BE2C (cell line): ENCODE measurements at places on chromosomes 7 and 10.

GRCh38 chr7:18788026-18788425, 292.5 kb downstream of the HDAC9 start:
- peak; percentile 48 for DNase-seq

- no peak for DNase-seq
Observed at GRCh38 chr7:157320608-157320980, 16.2 kb upstream of the DNAJB6 start.

DNA sequence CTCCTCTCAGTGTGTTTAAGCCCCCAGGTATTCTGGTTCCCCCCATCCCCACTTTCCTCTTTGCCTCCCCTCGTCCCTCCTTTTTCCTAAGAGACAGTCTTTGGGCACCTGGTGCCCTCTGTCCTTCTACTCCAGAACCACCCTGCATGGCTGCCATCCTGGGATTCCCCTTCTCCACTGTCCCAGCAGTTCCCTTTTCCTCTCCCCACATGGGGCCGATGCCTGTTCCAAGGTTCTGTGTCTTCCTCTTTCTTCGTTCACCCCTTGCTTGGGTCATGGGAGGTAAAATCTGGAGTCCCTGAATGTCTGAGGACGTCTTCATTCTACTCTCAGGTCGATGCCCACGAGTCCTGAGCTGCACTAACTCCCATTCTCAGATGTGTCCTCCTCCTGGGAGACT, 120.8 kb downstream of the TAX1BP1 start:
- DNase-seq: no peak

DNA sequence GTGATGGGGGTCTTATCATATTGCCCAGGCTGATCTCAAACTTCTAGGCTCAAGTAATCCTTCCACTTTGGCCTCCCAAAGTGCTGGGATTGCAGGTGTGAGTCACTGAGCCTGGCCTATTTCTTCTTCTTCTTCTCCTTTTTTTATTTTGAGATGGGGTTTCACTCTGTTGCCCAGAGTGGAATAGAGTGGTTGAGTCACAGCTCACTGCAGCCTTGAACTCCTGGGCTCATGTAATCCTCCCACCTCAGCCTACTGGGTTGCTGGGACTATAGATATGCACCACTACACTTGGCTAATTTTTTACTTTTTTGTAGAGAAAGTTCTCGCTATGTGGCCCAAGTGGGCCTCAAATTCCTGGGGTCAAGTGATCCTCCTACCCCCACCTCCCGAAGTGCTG, 124.3 kb downstream of the SKIDA1 start:
- DNase-seq: no peak

DNA sequence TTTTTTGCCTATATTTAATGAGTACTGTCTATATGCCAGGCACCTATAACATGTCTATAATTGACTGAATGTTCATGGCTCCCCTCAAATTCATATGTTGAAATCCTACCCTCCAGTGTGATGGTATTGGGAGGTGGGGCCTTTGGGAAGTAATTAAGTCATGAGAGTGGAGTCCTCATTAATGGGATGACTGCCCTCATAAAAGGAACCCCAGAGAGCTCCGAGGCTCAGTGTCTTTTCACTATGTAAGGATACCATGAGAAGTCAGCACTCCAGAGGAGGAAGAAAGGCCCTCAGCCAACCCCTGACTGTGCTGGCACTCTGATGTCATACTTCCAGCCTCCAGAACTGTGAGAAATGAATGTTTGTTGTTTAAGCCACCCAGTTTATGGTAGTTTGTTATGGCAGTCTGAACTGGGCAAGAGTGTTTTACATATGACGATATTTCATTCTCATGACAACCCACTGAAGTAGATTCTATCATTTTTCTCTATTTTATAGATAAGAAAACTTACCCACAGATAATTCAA, 61.1 kb upstream of the PCGF5 start:
- DNase-seq: no peak

DNA sequence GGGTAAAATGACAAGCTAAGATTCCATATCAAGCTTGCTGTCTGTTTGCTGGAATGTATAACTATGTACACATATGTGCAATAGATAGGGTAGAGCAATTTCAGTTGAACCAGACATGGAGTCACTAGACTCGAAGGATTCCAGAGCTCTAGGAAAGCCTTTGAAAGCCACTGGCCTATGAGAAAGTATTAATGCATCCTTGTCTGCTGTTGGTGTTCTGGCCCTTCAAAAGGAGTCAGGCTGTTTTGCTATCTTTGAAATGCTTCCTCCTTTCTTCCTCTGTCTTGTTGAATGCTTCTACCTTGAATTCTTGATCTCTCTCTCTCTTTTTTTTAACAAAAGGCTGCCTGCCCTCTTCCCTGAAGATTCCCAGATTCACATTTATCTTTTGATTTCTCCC, 20.8 kb upstream of the HGF start:
- no peak for DNase-seq

DNA sequence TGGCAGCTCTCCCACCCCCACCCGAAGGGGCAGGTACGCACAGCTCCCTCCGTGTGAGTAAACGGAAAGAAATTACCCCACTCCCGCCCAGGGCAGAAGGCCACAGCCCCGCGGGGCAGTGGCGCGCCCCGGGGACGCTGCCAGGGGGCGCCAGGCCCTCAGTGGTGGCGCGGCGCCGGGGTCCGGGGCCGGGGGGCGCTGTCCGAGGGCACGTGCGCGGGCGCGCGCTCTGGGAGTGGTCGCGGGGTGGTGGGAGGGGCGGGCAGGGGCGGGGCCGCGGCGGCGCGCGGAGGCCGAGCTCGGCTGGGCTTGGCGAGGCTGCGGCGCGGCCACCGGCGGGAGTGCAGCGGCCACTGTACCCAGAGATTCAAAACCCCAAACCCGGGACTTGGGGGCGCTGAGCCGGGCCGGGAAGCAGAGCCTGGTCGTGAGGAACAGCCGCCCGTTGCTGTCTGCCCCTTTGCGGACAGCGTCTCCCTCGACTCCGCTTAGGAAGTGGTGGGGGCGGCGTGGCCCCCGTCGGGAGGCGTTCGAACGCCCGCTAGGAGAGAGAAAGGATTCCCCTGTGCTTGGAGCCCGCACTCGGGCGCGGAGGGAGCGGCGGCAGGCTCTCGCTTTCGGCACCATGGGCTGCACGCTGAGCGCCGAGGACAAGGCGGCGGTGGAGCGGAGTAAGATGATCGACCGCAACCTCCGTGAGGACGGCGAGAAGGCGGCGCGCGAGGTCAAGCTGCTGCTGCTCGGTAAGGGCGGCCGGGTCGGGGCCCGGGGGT, at the start of gene GNAI1:
Gene GNAI1 (plus strand): TSS at position 296 of the 773 bp plus-strand sequence. CDS start 330 bp downstream, at position 626.
- peak; percentile 91 for DNase-seq

GRCh38 chr10:43851030-43851429, 202.3 kb upstream of the ZNF32 start:
- DNase-seq: no peak

GRCh38 chr7:101555269-101555920, 73.7 kb downstream of the MYL10 start:
- no peak for DNase-seq

DNA sequence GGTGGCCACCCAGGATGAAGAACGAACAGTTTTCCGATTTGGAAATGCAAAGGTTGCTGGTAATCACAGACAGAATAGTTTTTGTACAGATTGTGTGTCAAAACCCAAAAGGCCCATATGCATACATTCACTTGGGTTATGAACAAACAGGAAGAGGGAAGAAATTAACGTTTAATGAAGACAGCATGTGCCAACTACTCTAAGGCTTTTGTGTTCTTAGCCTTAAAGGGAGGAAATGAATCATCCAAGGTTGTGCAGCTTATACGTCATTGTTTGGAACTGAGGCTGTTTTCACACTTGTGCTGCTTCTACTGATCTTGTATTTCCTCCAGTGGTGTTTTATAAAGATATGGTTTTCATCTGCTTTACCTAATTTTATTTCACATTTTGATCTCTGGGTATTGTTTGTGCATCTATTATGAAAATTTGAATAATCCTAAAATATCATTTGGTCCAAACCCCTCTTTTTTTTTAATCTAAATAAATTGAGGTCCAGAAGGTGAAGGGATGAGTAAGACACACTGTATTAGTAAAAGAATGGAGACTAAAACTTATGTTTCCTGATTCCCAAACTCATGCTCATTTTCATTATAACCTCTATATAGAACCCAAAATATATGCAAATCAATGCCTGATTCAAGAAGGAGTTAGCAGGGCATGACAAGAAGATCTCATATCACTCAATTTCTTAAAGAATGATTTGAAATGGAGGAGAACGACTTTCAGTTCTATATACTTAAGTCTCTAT, 373.1 kb downstream of the THSD7A start:
- DNase-seq: no peak

- no peak for DNase-seq
Observed at GRCh38 chr10:124325633-124325914, 93.1 kb downstream of the OAT start.

DNA sequence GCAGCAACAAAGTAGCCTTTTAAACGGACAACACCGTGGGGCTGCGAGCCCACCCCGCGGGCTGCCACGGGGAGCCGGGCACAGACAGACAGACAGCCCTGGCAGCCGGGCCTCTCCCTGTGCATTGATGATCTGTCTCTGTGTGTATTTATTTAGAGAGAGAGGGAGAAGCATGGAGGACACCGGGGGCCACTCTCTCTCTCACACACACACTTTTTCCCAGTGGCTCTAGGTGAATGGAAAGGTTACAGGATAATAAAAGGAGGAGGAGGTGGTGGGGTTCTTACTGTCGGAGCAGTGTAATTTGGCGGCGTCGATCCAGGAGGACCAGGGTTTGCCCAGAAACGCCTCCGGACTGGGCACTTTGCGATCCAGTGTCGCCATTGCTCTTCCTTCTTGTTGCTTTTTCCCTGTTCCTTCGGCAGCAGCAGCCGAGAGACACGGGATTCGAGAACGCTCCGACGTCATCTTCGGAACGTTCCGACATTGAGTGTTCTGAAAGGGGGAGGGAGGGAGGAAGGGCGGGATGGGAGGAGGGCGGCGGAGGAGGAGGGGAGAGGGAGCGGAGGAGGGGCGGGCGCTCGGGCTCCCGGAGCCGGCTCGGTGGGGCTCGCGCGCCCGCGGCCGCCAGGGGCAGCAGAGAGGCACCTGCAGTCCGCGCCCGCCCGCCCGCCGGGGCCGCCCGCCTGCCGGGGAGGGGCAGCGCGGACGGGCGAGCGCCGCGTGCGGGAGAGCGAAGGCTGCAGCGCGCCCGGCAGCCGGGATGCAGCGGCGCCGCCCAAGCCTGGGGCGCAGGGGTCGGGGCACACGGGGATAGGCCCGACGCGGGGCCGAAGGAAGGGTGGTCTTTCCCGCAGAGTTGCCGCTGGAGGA, at the start of gene ATXN7L1:
Gene ATXN7L1 (minus strand): TSS at position 509 of the 873 bp plus-strand sequence. CDS start 41 bp downstream, at position 468.
- DNase-seq: peak; percentile 96

DNA sequence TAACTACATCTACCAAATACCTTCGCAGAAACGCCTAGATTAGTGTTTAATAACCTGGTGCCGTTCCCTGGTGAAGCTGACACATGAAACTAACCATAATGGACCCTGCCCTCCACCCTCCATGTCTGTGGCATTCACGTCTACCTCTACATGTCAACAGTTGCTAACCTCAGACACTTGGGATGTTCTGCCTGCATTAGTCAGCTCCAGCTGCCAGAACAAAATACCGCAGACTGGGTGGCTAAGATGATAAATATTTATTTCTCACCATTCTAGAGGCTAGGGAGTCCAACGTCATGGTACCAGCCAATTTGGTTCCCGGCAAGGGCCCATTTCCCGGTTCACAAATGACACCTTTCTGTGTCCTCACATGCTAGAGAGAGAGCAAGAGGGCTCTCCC, 118.5 kb upstream of the CHST15 start:
- DNase-seq: no peak

DNA sequence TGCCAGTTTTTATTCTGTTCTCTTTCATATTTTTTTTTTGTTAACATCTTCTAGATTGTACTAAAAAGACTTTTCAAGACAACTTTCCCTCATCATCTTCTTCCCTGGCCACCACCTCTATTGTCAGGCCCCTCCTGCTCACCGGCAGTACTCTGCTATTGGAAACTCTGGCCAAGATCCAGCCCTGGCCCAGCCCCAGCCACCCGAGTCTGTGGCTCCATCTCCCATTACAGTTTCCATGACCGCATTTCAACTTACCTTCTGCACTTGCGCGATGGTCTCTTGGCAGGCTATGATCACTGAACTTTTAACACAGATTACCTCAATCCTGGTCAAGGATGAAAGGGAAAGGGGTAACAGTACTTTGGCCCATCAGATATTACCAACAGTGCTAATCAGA, 137.7 kb upstream of the POM121L12 start:
- no peak for DNase-seq

DNA sequence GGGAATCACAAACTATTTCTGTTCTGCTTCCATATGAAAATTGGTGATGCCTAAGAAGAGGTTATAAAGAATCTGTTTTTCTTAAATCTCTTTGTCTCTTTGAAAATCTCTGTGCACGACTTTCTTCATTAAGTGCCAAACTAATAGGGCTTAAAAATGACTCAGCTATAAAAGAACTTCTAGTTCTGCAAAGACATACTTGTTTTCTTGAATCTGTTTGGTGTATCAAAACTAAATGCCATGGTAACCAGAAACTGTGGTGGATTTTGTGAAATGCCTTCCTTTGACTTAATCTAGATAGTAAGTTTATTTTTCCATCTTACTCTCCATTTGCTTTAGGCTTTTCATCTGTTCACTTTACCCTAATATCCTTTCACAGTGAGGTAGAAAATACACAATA, 417.8 kb downstream of the PARD3 start:
- no peak for DNase-seq

GRCh38 chr7:4257146-4258111, 424.7 kb upstream of the FOXK1 start:
- DNase-seq: no peak

DNA sequence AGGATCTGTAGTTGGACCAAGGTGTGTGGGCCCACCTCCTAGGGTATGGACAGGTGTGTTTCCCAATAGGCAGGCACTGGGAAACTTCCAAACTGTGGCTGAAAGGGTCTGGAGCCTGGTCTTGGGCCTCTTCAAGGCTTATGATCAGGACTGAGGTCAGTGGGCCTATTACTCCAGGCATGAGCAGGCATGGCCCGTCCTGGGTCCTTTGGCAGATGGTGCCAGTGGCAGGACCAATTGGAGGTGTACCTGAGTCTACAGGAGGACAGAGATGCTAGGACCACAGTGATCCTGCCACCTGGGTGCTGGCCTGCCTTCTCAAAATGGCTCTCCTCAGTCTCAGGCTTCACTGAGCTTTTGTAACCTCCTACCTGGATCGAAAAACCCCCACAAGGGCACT, 95.4 kb downstream of the RAB18 start:
- DNase-seq: no peak
